Hematopoietic multipotent progenitor cell (in vitro differentiated cells): ENCODE measurements at places on chromosomes 5 and 9.

DNA sequence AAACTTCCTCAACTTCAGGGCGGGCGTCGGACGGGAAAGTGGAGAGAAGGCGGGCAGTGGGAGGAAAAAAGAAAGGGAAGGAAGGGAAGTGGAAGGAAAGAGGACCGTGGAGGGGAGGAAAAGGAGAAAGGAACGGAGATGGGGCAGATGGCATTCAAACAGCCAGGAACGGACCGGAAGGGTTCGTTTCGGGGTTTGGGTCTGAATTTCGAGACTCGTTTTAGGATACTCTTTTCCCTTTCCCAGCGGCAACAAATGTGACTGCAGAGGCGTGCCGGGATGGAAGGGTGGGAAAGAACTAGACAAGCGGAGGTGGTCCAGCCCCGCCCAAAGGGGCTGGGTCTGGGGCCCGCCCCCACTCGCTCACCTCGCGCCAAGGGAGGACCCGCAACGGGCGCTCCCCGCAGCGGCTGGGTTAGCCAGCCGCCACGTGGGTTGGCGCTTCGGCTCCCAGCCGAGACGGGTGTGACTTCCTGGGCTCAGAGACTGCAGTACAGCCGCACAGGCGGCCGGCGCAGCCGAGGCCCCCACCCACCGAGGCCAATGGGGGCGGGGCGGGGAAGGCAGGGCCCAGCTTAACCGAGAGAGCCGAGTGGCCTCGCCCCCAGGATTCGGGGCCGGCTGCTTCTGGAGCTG, 2.7 kb downstream of the VCAN start:
- peak; percentile 27 for DNase-seq

GRCh38 chr5:177354711-177355110, 3.0 kb upstream of the RGS14 start:
- DNase-seq, result no peak

DNA sequence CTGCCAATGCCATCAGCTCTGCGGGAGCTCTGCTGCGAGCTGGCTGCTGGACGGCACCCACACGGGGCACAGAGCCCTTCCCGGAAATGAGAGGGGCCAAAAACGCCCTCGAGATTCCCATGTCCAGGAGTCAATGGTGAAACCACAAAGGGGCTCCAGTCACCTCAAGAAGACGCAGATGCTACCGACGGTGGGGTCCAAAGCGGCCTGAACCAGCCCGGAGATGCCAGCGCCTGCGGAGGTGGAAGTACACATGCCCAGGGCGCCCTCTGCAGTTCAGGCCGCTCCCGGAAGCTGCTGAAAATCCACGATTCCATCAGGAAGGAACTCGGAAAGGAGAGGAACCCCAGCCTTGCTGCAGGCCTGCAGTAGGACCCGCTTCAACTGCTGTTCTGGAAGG, 82.4 kb upstream of the SELENOP start:
- DNase-seq, result no peak

- DNase-seq, result peak; percentile 61
These were observed 19.2 kb downstream of the GSN start for GRCh38 chr9:121286973-121287741.

GRCh38 chr5:172224996-172225395, 31.0 kb downstream of the EFCAB9 start:
- no peak for DNase-seq

GRCh38 chr5:14458414-14458813, 123.2 kb upstream of the OTULINL start:
- DNase-seq, result no peak

DNA sequence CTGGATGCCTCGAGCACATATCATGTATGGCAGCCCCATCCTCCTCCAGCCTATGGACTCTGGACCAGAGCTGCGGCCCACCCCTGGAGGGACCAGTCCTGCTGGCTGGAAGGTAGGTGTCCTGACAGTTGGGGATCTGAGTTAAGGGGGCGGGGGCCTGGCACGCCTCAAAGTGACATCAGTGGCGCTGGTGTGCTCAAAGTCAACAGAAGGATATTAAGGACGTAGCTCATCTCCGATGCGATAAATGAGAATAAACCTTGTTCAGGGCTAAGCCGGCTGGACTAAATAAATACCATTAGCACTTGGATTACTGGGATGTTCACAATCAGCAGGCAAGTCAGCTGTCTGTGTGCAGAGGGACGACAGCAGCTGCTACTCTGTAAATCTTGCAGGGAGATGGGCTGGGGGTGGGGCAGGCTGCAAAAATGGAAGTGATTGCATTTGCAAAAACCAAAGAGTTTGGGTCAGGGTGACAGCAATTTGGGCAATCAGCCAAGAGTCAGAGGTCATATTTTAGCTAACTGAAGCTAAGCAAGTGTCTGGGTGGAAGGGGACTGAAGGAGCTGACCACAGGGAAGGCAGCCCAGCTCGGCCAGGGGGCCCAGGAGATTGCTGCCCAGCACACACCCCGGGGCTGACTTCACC, 80.0 kb upstream of the LRRTM2 start:
- no peak for DNase-seq

- no peak for DNase-seq
These were observed 527 bp upstream of the SREK1 start for GRCh38 chr5:66143473-66144073.

- no peak for DNase-seq
These were observed 159.3 kb downstream of the RGS3 start for GRCh38 chr9:113622600-113623400.

DNA sequence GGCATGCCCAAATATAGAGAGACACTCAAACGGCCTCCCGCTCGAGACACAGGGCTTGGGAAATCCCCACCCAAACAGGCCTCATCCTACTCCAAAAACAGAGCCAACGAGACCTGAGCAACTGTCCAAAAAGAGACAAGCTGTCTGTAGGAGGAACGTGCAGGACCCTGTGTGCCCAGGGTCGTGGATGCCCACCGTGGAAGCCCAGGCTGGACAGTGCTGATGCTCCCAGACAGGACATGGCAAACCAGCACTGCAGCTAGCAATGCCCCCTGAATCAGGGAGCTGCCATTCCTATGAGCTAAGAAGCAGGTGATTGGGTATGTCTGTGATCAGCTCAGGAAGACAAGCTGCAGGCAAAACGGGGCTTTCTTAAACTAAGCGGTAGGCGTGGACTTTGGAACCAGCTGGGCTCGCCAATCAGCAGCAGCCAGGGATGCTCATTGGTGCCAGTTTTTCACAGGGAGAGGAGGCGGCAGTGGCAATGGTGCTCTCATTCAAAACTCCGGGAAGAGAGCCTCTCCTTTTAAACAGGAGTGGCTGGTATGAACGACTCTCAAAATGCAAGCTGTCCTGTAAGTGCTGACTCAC, 113.1 kb upstream of the IRX2 start:
- no peak for DNase-seq

- DNase-seq, result no peak
These were observed 182.6 kb downstream of the ASTN2 start for GRCh38 chr9:117232281-117232680.

DNA sequence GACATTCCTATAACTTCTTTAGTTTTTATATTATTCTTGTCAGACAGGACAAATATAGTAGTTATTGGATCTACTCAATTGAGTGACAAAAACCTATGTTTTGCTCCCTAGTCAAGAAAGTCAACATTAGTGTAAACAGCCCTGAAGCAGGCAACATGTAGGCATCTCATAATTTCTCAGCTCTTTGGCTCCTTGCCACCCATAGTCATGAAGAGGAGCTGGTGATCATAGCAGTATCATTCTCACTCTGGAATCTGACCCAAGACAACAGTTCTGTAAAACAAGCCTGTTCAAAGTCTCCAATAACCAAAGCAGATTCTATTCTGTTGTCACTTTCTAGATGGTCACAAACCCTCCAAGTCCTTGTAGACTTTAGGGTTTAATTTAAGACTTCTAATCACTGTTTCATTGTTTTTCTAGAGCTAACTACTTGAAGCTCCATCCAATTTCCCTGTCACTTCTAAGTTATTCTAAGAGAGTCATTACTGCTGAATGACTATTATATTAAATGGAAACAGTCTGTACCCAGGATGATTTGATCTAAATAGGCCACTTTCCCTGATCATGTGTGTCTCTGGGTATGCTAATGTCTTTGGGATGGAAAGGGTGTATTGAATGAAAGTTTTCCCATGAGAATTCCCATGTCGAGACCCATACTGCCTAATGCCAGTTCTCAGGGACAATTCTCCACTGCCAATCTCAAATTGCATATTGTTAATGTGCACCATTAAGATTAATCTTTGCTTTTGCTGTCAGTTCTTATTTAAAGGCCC, 533.3 kb downstream of the ACTL7B start:
- no peak for DNase-seq

DNA sequence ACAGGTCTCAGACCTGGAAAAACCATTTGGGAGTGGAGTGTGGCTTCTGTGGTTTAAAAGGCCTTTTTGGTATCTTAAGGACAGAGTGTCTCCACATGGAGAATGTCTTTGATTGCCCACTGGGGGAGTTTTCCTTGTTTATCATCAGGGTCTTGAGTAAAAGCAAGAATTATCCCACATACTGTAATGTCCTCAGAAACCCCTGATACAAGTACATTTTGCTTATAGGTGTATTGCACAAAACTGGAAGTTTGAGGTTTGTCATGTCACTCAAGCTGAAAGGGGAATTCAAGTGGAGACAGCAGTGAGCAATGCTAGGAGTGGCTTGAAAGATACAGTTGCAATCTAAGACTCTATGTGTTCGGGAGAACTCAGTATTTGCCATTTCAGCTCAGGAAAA, 62.7 kb upstream of the GRAMD2B start:
- no peak for DNase-seq

DNA sequence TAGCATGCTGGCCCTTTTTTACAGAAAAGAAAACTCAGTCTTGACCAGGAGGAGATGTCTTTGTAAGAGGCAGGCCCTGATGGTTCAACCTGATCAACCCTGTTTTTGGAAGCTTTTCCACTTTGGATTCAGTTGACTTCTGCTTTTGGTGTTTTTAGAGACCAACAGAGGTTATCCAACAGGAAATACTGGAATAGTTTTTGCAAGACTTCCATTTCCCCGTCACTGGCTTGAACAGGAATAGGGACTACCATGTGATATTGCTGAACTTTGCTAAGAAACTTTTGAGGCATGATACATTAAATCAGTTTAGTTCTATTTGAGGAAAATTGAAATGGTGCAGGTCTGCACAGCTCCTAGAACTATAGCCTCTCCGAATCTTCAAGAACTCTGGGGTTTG, 17.1 kb upstream of the DAB2 start:
- no peak for DNase-seq

GRCh38 chr9:75903785-75904360, 13.4 kb downstream of the PCSK5 start:
- no peak for DNase-seq

GRCh38 chr5:78416677-78417425, 56.4 kb downstream of the SCAMP1 start:
- DNase-seq, result no peak

GRCh38 chr5:86124333-86124732, 493.4 kb upstream of the COX7C start:
- DNase-seq, result no peak

DNA sequence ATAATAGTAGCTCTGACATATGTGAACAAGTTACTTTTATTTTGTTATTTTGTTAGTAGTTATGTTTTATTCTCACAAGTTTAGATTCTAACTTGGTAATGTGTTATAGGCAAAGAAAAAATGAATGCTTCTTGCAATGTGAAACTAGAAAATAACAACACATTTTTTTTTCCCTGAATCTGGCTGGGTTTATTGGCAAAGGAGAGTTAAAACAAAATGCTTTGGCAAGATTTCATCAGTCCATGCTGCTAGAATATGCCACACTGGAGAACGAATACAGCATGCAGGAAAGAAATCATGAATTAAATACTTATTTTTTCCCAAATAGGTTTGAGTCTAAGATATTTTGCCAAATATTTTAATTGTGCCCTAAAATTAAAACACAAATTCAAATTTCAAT, 1048.1 kb upstream of the ACO1 start:
- no peak for DNase-seq
